Activated CD4-positive, alpha-beta T cell treated with anti-CD3 and anti-CD28 coated beads for 4 hours (primary cell): ENCODE measurements at places on chromosomes 16 and 17.

- no peak for DNase-seq
Observed at GRCh38 chr17:64540118-64540776, 33.5 kb downstream of the CEP95 start.

- peak; percentile 33 for DNase-seq
Observed at GRCh38 chr16:27326738-27327585, 13.2 kb downstream of the IL4R start.

DNA sequence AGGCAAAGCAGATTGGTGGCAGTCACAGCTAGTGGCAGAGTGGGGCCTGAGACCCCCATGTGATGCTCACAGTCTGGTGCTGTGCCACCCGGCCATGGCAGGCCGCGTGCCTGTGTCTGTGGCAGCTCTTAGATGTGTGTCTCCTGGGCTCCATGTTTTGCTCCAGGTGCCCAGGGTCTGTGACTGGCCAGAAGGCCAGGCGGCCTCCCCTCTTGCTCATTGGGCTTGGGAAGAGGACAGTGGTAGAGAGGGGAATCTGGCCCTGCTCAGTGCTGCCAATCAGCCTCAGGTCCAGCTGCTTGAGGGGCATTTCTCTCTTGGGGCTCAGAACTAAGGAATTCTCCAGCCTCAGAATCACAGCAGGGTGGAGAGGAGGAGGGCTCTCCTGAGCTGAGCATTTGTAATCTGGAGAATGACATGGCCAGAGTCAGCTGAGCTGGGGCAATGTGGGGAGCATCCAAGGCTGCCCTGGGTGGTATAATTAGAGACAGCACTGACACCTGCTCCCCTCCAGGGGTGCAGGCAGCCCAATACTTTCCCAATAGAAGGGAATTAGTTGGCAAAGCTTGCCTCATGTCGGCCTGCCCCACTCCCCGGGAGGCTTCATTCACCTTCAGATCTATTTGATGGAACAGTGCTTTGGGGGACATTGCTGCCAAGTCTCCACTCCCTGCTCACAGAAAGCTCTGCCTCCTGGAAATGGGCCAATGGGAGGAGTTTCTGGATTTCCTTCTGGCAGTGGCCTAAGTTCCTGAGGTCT is 2.7 kb upstream of the LASP1NB start:
- no peak for DNase-seq

DNA sequence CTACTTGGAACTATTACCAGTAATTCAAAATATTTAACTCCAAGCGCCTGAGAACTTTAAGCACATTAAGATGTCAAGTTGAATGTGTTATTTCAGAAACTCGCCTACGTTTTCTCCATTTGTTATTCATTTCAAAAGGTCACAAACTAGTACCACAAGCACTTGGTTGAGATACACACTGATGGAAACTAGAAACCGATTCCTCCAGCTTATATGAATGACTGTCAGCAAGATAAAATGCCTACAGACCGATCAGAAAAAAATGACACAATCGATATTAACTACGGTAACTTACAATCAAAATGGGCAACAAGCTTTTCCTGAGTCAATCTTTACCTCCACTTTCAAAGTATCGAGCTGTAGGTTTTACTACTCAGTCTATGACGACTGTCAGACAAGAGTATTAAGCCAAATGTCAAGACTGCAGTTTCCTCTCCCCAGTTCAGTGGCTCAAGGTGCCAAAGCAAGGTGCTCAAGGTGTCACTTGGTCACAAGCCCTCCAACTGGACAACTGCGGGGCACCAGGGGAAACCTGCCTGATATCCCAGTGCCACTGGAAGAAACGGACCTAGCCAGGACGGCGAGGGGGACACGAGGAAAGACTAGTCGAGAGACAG is 678 bp downstream of the SRP68 start:
- DNase-seq: no peak

- no peak for DNase-seq
Observed at GRCh38 chr16:83539736-83540490, 267.9 kb upstream of the HSBP1 start.

- no peak for DNase-seq
Observed at GRCh38 chr17:11996722-11997146, 541 bp downstream of the ZNF18 start.

- no peak for DNase-seq
Observed at GRCh38 chr17:77317091-77317750, 176.5 kb downstream of the SEC14L1 start.

DNA sequence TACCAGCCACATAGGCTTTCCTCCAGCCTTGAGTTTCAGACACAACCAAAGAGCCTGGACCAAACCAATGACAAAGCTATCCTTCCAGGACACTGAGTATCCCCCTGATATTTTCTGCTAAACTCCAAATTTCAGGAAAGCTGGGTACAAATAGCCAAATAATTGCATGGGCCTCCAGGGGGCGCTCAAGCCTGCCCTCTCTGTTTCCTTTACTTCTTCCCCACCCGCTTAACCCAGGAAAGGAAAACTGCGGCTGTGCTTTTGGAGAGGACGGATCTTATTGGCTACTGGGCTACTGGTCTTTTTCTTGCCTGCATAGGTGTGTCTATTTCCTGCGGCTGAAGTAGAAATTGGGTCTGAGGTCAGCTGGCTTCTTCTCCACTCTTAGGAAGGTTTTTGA is 30.1 kb downstream of the GNGT2 start:
- DNase-seq: peak; percentile 66
